ENCODE measurements at places on chromosomes 3 and 15.

DNA sequence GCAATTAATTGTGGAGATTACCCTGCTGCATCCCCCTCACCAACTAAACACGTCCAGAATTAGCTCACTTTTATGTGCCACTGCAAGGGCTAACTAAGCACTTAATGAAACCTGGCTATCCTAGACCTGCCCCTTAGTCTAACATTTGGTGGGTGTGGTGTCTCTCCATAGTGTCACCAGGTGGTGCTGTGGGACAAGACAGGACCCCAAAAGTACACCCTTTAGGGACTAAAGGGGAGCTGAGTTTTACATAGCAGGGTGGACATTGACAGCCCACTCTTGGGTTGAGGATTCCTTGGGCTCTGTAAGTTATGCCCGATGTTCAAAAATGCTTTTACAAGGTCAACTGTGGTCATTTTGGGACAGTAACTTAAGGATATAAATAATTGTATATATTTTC lies 5.7 kb downstream of the DUT start:
- DNase-seq = no peak

- DNase-seq = no peak
Observed at GRCh38 chr3:181493423-181493822, 218.3 kb upstream of the SOX2 start.

DNA sequence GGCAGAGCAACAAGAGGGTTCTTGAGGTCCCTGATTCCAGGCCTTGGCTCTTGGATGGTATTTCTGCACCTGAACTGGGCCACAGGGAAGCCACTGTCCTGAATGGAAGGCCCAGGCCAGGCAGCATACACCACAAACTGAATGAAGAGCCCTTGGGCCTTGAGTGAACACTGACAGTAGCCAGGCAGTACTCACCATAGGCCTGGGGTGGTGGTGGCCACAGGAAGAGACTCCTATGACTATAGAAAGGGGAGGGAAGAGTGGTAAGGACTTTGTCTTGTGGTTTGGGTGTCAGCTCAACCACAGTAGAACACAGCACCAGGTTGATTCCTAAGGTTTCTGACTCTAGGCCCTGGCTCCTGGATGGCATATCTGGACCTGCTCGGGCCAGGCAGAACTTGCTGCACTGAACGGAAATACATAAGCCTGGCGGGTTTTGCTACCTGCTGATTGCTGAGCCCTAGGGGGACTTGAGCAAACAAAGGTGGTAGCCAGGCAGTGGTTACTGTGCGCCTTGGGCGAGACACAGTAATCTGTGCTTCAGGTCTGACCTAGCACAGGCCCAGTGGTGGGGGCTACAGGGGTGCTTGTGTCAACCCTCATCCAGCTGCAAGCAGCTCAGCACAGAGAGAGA lies 241.4 kb downstream of the ISL2 start:
- DNase-seq = no peak

DNA sequence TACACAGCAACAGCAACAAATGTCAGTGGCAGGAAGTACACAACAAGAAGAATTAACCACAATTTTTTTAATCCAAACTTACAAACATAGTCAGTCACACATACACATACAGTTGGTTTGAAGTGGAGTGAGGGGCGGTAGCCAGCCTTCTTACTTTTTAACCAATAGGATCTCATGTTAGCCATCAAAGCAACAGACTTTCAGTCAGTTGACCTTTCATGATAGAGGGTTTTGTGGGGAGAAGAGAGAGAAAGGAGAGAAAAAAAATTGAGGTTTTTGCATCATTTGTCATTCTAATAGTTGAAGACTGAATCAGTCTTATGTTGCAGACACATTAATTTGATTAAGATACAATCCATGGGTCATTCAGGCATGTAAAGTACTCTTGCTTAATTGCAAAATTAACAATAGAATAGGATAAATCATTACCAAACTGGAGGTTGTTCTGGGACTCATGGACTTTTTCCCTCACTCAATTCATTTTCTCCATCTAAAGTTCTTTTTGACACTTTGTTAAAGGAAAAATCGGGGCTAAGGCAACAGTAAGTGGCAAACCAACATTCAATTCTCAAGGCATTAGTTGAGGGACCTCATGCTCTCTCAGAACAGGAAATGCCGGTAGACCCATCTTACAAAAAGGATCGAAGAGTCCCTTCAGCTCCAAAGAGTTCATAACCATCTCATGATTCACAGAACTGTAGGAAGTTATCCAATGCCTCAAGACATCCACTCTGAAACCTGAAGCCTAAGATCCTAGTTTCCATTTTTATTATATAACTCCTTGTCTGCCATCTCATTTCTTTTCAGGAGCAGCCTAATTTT lies 159.5 kb upstream of the LPP start:
- no peak for DNase-seq

DNA sequence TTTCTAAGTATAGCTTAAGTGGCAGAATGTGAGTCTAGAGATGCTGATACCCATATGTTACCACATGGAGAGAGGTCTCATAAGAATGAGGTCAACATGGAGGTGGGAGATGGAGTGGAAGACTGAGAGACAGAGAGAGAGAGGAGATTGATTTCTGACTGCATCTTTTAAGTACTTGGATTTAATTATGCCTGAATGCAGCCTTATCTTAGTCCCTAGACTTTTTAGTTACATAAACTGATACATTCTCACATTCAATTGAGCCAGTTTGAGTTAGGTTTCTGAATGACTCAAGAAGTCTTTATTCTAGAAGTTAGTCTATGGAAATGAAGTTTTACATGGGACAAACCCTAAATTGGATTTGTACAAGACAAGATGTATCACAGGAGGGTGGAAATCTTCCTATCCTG lies 58.5 kb upstream of the TNFSF10 start:
- DNase-seq = no peak

DNA sequence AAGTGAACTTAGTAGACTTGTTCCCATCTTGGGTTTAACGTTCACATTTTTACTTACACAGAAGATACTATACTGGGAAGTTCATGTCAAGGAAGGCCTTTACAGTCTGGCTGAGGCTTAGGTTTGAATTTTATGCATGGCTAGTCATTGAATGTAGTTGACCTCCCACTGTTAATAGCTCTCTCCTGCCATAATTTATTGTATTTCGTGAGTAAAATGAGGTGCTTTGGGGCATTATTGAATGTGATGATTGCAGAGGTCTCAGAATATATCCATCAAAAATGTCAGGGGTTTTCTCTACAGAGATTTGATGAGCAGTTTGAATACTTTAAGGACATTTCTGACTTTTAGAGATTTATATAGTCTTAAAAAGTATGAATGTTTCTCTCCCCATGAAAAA lies 356.6 kb upstream of the GRM7 start:
- no peak for DNase-seq

DNA sequence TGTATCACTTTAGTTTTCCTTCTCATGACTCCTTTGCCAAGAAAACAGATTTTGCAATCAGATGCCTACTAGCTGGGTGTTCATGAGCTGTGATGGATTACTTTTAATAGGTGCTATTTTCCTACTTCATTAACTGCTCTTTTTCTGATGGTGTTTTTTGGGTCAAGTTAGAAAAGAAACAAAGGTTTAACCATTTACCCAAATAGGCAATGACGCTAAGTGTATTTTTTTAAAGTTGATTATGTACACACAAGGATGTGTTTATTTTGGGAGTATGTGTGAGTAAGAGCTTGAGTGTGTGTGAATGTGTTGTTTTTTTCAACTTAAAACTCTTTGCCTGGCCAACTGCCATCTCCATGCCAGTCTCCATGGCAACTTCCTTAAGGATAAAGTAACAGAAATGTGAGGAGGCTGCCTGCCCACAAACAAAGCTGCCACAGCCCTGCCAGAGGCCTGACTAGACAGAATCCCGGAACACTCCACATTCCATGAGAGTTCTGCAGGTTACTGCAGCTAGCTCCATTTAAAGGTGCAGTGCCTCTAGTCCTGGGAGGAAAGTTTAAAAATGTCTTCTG lies 215.6 kb upstream of the RBMS3 start:
- DNase-seq = no peak

DNA sequence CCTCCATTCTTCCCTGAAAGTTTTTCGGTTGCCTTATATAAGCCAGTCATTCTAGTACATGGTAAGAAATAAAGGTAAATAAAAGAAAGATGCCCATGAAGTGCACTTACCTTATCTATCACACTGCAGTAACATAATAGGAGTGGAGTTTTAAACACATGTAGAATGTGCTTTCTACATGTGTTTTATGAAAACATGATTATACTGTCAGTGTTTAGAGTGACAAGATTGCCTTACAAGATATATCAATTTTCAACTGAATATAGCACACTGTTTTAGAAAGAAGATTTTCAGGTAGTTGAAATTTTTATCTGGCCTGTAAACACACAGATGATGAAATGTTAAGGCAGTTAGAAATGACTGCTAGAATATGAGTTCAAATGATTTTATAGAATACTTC lies 219.6 kb downstream of the EPHA3 start:
- DNase-seq = no peak

DNA sequence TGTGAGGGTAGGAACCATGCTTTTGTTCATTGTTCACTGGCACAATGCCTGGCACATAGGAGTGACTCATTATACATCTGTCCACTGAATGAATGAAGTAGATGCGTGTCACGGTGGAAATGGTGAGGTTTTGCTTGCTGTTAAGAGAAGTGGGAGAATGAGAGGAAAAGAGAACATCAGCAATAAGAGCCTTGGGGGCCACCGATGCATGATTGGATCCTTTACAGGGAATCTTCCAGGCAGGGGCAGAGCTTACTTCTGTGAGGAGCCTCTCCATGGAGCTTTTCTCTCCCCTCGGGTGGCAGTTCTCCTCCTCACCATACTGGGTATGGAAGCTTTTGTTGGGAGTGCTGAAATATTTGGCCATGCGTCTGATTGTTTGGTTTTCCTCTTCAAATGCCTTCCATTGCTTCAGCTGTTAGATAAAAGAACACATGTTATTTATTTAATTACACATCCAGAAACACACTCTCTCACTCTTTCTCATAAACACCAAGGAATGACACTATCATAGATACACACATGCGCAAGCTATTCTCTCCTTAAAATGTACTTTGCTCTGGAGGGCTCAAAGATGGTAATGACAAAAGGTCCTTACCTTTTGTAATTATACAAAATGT lies 78.9 kb upstream of the GSK3B start:
- no peak for DNase-seq

- DNase-seq = no peak
Observed at GRCh38 chr3:135226057-135226456, 431.0 kb downstream of the EPHB1 start.

- DNase-seq = no peak
Observed at GRCh38 chr15:29312387-29312786, 42.8 kb upstream of the NSMCE3 start.

DNA sequence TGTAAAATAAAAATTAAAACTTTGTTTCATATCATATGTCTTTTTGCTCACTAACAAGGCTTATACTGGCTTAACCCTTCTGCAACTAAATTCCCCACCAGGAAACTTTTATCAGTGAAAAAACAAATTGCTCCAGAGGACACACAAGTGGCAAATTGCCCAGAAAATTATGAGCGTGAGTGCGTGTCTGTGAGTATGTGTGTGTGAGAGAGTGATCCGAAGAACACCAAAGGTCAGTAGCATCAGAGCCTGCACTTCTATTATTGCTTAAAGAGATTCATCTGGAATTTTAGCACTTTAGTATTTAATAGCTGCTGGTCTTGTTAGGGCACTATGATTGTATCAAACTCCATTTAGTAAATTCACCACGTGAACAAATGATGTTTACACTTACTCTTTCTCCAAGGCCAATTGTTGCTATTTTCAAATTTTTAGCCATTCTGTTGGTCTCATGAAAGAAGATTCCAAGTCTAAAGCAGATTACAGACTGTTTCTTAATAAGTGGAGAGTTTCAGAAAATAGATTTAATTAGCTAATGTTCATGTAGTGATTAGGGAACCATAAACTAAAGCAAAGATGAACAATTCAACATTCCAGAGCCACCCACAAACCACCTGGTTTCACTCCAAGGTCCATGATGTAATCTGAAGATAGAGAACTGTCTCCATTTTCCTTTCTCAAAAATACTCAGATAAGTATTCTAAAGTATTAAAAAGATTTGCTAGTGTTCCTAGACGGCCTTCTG lies 91.1 kb upstream of the IL12A start:
- DNase-seq = no peak

DNA sequence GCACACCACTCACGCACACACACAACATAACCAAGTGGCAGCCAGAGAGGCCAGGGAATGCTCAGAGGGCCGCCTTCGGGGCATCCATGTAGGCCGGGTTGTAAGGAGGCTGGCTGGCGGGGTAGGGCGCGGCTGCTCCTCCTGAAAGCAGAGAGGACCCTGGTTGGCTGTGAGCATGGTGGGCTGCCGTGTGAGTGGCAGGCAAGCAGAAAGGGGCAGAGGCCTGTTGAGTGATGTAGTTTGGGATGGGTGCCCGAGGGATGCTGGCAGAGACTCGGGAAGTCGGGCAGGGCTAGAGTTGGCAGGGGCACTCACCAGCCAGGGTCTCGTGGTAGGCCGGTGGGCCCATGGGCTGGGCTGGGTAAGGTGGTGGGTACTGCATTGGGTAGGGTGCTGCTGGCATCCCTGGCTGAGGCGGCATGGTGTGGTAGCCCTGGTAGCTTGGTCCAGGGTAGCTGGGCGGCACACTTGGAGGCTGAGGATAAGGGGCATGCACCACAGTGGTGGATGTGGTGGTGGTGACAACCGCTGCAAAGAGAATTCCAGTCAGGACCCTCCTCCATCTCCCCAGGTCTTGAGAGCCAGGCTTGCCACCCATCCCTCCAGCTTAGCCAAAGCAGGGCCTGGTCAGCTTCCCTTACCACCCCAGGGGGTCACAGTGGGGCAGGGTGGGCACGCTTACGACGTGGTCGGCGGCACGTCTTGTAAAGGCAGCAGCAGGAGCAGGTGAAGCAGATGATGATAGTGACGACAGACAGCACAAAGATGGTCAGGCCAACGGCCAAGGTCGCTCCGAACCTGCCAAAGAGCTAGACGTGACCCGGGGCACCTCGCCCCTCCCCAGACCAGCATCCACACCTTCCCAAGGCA lies 22.7 kb downstream of the ATRIP start:
- no peak for DNase-seq
